Renal pelvis (tissue), 12 donors: ENCODE measurements at places on chromosomes 7 and 10. TPM values are rescaled to one million over a fixed set of nuclear protein-coding genes. Genes with fewer than 3 reads are reported as not detected.

Gene CABCOCO1
- 3.4 TPM for polyA plus RNA-seq

Gene GPC2
- polyA plus RNA-seq, result 13.6 TPM

Gene ACSM6
- polyA plus RNA-seq, result 0.23 TPM

Gene RFC2
- polyA plus RNA-seq, result 34.8 TPM

Gene XRCC2
- polyA plus RNA-seq, result 11.2 TPM

Gene AKR1C3
- polyA plus RNA-seq, result 77.9 TPM

Gene USP6NL
- 26.8 TPM for polyA plus RNA-seq

Gene TUBB8
- polyA plus RNA-seq, result 1.6 TPM

Gene SPDYE2B
- polyA plus RNA-seq, result 5.0 TPM

Gene ODAD2
- polyA plus RNA-seq, result 0.96 TPM
